ENCODE measurements at places on chromosomes 1 and 21.

DNA sequence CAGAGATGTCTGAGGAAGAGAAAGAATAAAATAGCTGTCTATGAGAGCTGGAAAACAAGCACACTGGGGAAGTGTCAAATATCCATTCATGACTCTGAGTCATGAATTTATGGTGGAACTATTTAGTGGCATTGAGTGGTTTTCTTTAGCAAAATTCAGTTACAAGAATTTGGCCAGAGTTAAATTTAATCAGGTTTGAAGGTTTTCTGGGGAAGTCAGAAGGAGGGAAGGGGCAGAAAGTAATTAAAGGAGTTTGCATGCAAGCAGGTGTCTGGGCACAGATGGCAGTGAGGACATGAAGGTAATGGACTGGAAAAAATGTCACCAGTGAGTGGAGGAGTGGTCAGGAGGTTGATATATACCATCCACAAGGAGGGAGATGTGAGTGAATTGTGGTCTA is 121.9 kb upstream of the IVNS1ABP start:
- no peak for DNase-seq

GRCh38 chr1:58204284-58204683 is 342.2 kb downstream of the OMA1 start:
- DNase-seq = no peak

DNA sequence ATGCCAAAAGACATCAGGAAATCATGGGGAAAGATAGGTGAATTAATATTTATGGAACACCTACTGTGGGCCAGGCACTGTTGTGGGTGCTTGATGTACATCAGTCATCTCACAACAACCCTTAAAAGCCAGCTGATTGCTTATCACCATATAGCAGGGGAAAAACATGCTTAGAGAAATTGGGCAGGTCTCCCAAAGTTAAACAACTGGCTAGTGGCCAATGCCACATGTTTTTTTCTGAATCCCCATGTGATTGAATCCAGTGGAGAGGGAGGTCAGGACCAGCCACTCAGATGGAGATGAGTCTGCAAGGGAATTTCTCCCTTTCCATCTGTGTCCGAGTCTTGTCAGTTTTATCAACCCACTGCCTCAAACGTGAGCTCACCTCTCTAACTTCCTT is 33.5 kb downstream of the UTP25 start:
- no peak for DNase-seq

DNA sequence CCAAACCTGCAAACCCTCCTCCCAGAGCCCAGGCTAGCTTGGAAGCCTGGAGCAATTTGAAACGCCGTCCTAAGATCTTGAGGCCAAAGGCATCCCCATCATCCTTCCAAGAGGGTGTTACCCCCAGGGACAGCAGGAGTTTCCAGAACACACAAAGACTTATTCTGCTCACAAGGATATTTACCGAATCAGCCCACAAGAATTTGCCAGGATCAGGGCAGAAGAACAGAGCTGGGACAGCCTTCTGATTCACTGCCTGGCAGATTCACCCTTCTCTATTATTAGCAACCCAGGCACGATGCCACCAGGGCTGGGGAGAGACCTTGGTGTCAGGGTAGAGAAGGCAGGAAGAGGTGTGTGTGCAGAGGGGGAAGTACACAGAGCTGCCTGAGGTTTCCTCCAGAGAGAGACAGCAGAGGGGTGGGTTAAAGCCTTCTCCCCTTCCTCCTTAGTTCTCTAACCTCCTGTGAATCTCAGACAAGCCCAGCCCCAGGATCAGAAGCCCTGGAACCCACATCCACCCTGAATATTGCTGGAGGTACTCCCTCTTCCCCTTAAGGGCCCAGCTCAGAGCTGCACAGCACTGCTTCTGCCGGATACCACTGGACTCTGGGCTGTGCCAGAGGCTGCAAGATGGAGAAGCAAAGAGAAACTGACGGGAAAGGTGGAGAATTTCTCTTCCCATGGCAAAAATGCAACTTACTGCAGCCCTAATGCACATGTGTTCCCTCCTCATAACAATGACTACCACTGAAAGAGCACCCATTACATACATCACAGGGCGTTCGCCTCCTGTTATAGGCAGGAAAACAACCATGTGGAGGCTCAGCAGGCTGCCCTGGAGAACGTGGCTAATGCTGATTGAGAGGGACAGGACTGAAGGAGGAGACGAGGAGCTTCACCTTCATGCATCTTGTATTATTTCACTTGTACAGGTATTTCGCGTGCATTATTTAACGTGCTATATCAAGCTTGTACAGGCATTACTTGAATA is 61.8 kb downstream of the ITPKB start:
- DNase-seq = no peak

- DNase-seq = no peak
Measured at GRCh38 chr1:207088701-207089626, at the start of gene C4BPB. Gene C4BPB (plus strand): TSS chr1:207088860. CDS start chr1:207089532, 672 bp downstream.

- no peak for DNase-seq
Measured at GRCh38 chr1:116508085-116508983, 62.5 kb downstream of the CD58 start.

DNA sequence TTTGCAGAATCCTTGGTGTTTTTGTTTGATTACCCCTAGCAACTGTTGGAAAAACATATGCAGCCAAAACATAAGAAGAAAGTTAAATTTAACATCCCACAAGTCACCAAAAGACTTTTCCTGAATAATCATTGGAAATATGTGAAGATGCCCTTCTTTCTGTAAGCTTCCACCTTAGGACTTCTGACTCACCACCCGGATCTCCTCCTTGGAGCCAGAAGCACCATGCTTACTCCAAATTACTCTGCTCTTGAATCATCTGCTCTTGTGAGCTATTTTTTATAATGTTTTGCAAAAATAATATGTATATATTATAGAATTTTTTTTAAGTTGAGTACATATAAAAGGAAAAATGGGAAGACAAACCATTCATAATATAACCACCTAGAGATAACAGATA is 391.7 kb downstream of the KCTD3 start:
- no peak for DNase-seq

- no peak for DNase-seq
Measured at GRCh38 chr1:240663169-240663879, 51.4 kb upstream of the GREM2 start.

GRCh38 chr1:240575981-240576662 is 35.8 kb downstream of the GREM2 start:
- no peak for DNase-seq

DNA sequence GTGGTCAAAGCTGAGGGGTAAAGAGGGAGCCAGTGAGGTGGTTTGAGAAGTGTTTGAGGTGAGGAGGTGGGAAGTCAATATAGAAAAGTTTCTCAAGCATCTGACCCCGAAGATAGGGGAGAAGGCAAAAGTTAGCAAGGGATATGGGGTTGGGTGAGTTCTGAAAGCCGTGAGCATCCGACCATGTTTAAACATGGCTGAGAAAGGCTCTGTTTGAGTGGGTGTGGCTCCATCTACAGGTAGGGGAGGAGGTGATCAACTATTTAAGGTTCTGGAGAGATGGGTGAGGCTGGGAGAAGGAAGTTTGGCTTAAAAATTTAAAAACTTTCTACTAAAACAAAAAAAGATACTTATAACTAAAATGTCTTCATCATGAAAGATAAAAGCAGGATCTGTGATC is 273.8 kb downstream of the KCNJ6 start:
- peak; percentile 40 for DNase-seq

- no peak for DNase-seq
Measured at GRCh38 chr1:17654519-17654918, 100.6 kb upstream of the ACTL8 start.

DNA sequence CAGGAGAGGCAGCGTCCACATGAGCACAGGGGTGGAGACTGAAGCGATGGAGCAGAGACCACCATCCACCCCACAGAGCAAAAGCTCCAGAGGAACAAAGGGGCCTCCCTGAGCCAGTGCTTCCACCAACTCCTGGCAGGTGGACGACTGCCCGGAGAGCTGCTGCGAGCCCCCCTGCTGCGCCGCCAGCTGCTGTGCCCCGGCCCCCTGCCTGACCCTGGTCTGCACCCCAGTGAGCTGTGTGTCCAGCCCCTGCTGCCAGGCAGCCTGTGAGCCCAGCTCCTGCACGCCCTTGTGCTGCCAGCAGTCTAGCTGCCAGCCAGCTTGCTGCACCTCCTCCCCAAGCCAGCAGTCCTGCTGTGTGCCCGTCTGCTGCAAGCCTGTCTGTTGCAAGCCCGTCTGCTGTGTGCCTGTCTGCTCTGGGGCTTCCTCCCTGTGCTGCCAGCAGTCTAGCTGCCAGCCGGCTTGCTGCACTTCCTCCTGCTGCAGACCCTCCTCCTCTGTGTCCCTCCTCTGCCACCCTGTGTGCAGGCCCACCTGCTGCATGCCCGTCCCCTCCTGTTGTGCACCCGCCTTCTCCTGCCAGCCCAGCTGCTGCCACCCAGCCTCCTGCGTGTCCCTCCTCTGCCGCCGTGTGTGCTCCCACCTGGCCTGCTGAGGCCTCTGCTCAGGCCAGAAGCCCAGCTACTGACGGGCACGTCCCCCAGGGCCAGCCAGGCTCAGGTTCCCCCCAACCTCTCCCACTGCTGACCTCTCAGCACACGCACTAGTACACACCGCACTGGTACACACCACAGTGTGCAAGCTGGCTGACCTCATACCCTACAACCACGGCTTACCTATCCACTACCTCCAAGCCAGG is 5.4 kb downstream of the KRTAP10-12 start:
- DNase-seq = no peak

- peak; percentile 51 for DNase-seq
Measured at GRCh38 chr1:113978863-113979702, at the start of gene OLFML3. Gene OLFML3 (plus strand): TSS chr1:113979474. CDS start chr1:113979517, 43 bp downstream.

DNA sequence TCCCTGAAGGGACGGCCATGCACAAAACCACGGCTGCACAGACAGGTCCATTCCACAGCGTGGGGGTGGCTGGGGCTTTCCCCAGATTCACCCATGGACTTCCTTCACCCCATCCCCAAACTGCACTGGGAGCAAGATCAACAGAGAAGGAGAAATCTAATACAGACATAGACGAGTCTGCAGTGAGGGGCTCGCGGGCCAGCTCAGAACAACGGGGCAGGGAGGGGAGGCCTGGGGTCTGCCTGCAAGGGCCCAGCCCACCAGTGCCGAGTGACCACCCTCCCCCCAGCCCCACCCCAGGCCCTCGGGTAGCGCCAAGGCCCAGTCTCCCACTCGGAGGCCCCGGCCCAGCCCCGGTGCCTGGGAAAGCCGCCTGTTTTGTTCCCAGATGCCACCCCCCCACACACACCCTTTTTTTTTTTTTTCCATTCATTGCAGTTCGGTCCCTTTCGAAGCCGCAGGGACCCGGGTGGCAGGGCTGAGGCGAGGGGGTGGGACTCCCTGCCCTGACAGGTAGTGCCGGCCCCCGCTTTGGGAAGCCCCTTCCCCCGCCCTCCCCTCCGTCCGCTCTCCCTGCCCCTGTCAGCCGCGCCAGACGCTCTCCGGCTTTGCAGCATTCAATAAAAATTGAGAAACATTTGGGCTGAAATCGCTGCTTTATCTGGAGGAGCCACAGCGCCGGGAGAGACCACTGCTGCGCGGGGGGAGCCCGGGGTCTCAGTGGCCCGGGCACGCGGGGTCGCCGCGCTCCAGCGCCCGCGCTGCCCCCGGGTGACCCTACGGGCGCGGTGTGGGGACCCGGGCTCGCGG is 543 bp upstream of the EPHB2 start:
- peak; percentile 46 for DNase-seq

GRCh38 chr21:45365608-45366241 is 39.2 kb upstream of the COL18A1 start:
- no peak for DNase-seq

GRCh38 chr1:197013234-197013633 is 35.9 kb downstream of the CFHR5 start:
- no peak for DNase-seq

DNA sequence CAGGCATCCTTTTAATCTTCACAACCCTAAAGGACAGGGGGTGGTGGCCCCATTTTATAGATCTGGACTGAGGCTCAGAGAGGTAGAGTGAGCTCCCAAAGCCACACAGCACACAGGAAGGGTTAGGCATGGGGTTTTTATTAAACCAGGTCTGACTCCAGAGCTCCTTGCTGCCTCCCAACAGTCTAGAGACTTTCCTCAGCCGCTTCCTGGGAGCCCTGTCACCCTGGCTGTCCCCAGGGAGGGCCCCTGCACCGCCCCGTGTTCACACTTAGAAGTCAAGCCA is 8.0 kb upstream of the EPHA8 start:
- DNase-seq = no peak

DNA sequence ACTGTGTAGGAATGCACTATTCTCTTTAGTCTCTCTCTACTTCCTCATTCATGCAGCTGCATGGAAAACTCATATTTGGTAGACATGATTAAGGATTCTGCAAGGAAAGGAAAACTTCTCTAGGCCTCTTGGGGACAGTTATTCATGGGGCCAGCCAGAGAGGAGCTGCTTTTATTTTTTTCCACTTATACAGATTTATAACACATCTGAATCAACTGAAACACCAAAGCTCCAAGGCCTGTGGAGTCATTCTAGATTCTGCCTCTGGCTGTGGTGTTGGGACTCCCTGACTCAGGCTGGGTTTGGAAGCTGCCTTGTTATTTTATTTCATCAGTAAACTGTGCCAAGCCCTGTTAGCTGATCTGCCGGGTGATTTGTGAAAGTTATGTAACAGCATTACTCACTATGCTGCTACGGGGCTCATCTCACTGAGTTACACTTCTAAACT is 83.9 kb upstream of the EDEM3 start:
- no peak for DNase-seq

- DNase-seq = no peak
Measured at GRCh38 chr1:31781138-31781755, 17.1 kb upstream of the ADGRB2 start.

- peak; percentile 56 for DNase-seq
Measured at GRCh38 chr1:66533804-66534740, at the start of gene SGIP1. Gene SGIP1 (plus strand): TSS chr1:66534153. CDS start chr1:66534359, 206 bp downstream.

DNA sequence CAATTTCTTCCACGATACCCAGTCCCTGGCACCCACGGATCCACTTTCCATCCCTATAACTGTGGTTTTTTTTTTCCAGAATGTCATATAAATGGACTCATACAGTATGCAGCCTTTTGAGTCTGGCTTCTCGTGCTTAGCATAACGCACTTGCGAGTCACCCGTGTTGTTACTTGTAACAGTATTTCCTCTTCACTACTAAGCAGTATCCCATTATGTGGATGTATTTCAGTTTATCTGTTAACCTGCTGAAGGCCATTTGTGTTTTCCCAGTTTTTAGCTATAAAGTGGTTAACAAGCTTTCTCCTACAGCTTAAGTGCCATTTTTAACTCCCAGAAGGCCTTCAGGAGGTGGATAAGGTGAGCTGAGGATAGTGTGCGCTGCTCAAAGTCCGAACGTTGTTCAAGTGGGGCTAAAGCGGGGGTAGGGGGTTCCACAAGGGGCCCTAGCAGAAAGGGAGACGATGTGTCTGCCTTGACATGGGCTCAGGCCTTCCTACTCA is 829 bp downstream of the ADAR start:
- DNase-seq = no peak

- DNase-seq = no peak
Measured at GRCh38 chr1:174266476-174266875, 107.2 kb downstream of the RABGAP1L start.

- no peak for DNase-seq
Measured at GRCh38 chr1:87368907-87369306, 40.2 kb downstream of the LMO4 start.

Measured in NCI-H1436 (cell line).